BE2C (cell line): ENCODE measurements at places on chromosomes 11 and 22.

DNA sequence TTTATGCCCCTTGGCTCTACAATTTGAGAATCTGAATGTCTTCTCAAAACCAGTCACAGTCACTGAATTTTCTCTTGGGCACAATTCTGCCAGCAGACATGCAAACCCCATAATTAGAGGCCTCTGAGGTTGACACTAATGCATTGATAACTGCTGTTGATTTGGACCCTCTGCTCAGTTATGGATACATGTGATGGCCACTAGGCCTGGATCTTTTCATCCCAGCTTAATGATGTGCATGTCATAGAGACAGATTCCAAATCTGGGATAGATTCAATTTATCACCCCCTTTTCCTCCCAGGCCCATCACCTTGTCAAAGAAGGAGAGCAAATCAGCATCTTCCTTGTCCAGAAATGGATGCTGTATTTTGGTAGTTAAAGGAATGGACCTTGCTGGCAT, 92.2 kb downstream of the C11orf91 start:
- DNase-seq = no peak

DNA sequence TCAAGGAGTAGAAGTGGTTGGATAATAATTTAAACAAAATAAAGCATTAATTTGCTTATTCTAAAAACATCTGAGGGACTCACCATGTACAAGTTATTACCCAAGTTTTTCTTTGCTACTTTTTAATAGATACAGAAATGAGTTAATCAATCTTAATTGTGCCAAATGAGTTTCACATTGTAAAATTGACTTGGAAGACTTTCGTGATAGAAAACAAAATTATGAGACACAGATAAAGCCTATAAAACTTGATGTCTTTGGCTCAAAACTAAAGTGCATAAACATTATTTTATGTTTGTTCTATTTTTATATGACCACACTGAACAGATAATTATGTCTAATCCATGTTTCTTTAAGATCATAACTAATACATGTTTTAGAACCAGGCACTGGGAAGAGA, 10.1 kb upstream of the CWF19L2 start:
- no peak for DNase-seq

DNA sequence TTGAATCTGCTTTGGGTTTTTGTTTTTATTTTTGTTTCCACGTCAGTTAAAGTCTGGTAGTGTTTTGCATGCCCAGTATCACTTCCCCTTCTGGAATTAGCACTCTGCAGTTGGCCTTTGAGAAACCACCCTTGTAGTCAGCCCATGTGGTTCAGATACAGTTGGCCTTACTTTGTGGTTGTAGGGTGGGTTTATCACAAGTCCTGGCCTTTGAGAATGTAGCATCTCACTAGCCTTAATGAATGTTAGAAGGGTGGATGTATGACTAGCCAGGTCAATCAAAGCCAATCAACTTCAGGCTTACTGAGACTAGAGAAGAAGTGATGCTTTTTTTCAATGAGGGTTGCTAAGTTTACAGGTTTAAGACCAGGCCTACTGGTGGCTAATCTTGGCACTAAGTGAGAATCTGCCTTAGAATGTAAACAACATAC, 19.8 kb downstream of the ARL14EP start:
- no peak for DNase-seq

DNA sequence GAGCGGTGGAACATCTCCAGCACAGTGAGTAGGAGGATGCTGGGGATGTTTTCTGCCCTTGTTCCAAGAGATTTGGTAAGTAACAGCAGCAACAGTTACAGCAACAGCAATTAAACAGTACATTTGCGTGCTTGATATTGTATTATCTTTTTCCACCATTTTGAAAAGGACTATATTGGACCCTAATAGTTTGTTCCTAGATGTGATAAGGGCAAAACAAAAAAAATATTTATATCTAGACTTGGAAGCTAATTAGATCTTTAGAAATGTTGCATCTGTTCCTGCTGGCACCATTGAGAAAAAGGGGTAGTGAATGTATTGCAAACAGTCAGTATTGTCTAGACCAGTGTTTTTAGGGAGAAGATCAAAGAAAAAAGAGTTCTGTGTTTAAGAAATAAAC, 759.9 kb downstream of the JRKL start:
- DNase-seq = no peak

DNA sequence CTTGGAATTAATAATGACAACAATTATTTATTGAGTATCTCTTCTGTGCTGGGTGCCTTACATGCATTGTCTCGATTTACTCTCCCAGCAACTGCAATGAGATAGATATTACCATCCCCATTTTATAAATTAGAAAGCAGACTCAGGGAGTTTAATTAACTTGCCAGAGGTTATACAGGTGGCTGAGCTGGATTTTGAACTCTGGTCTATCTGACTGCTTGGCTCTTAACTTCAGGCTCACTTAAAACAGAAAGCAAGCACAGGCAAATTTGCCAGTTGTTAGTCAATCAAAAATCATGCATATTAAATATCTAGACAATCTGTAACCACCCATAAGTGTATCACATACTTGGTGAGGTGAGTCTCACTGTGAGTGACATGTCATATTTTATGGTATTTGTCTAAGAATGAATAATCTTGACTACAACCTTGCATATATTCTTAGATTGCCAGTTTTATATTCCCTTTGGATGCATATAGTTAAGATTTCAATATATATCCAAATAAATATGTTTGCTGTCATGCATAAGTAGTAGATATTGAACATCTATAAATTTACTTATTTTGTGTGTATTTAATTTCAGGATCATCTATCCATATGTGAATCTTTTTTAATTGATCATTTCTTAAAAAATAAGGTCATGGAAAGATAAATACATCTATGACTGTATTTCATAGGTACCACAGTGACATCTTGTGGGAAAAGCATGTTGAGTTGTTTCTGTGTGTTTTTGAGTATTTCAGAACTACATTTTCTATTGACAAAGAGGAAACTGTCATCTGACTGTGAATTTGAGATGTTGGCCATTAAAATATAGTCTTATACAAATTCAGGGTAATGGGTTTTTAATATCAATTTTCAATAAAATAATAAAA, 112.0 kb upstream of the ARHGAP42 start:
- no peak for DNase-seq

DNA sequence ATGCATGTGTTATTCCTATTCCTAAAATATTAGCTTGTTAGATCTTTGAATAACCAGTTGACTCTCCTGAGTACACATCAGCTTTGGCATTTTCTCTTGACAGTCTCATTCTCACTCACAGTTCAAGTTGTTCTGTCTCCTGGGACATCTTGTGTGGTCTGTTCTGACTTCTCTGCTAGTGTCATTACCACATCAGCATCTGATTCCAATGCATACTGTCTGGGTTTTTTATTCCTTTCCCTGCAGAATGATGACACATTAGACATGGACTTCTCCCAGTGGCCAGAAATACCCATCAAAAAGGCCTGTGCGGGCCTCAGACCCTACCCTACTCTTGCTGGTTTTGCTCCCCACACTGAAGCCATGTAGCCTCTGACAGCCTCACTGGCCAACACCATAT, 2.7 kb downstream of the ZNF74 start:
- no peak for DNase-seq

GRCh38 chr11:124812876-124813275, 12.7 kb upstream of the MSANTD2 start:
- no peak for DNase-seq

GRCh38 chr11:100676901-100677300, 10.2 kb upstream of the ARHGAP42 start:
- no peak for DNase-seq

GRCh38 chr11:86781546-86781945, 18.8 kb upstream of the PRSS23 start:
- DNase-seq = no peak

GRCh38 chr22:46006379-46007002, 29.5 kb upstream of the WNT7B start:
- peak; percentile 98 for DNase-seq

DNA sequence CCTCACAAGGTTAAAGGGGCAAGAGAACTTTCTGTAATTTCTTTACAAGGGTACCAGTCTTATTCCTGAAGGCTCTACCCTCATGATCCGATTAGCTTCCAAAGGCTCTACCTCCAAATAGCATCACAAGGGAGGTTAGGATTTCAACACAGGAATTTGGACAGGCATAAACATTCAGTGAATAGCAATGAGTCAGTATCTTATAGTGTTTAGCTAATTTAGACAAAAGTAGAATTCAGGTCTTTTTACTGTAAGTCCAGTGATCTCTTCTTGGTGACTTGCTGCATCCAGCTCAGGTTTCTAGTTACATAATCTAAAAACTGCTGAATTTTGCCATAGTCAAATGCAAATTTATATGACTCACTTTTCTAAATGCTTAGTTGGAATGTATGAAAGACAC, 1995.6 kb upstream of the RAG2 start:
- no peak for DNase-seq

DNA sequence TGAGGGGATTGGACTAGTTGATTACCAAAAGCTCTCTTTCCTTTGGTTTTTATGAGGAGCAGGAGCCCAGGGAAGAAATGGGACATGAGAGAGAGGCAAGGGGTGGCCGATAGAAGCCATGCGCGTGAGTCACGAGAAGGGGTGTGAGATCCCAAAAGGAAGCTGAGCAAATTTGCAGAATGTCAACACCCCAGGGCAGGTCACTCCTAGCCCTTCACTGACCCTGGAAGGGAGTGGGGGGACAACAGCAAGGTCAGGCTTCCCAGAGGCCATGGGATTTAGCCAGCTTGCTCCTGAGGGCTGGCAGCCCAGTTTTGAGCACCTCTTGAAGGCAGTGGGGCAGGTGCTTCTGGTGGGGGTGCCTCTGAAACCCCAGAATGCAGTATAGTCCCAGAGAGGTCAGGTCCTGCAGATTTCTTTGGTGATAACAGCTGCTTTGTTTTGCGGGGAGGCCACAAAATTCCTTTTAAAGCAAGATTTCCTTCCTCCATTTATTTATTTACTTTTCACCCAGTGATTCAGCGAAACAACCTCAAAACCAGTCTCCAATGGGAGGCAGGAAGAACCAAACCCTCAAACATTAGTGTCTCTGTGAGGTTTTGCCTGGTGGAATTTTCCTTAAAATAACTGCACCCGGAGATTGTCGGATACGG, 40.1 kb upstream of the TIMP3 start:
- DNase-seq = no peak

GRCh38 chr11:75524665-75525432, 892 bp downstream of the GDPD5 start:
- DNase-seq = no peak

- peak; percentile 32 for DNase-seq
Observed at GRCh38 chr11:65575568-65576231, at the start of gene EHBP1L1. Gene EHBP1L1 (plus strand): TSS chr11:65576053. CDS start chr11:65576303, 250 bp downstream.

DNA sequence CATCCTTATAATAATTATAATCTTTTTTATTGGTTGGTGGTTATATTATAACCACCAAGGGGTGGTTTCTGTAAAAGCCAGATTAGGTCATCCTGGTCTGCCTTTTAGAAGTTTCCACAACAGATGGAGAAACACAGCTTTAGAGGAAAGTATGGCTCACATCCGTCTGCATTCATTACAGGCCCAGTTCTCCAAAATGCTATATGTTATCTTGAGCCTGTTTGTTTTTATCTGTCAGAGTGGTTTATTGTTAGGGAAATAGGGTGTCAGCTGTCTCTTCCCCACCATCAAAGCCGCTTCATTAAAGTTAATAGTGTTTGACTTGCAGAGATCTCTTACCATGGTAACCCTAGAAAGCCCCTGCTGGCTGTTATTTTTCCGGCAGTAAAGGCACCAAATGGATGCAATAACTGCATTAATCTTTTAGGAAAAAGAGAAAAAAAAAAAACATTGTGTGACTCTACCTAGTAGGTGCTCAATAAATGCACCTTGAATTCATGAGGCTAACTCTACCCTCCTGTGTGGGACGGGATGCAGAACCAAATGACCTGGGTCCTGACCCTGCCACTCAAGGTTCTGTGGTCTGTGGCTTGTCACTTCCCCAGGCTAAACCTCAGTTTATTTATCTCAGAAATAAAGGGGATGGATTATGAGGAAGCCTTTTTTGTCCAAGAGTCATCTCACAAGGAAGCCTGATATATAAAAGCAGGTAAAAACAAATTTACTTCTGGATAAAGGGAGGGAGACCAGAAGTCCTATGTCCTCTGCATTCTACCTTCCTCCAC, 118.3 kb downstream of the WT1 start:
- DNase-seq = no peak

- DNase-seq = no peak
Observed at GRCh38 chr22:46027211-46028105, 50.5 kb upstream of the WNT7B start.

DNA sequence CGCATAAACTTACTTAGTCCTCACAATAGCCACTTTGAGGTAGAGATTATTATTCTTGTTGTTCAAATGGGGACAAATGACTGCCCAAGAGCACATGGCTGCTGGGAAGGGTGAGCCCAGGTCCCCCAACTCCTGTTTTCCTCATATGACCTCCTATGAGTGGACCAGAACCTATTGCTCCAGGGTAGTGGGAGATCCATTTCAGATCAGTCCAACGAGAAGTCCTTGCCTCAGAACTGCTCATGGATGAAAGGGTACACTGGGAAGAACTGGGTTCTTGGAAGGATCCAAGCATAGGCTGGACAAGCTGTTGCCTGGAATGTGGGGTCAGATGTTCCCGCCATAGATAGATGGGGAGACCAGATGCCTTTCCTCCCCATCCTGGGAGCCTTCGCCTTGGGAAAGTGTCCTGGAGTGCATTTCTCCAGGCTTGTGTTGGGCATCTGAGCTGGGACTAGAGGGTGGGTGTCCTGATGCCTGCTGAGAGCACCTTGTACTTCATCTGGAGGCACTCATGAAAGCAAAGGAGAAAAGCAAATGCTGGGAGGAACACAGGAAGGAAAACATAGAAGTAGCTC, 146.3 kb upstream of the B3GAT1 start:
- no peak for DNase-seq

- no peak for DNase-seq
Observed at GRCh38 chr22:30260682-30261081, 6.0 kb downstream of the OSM start.

DNA sequence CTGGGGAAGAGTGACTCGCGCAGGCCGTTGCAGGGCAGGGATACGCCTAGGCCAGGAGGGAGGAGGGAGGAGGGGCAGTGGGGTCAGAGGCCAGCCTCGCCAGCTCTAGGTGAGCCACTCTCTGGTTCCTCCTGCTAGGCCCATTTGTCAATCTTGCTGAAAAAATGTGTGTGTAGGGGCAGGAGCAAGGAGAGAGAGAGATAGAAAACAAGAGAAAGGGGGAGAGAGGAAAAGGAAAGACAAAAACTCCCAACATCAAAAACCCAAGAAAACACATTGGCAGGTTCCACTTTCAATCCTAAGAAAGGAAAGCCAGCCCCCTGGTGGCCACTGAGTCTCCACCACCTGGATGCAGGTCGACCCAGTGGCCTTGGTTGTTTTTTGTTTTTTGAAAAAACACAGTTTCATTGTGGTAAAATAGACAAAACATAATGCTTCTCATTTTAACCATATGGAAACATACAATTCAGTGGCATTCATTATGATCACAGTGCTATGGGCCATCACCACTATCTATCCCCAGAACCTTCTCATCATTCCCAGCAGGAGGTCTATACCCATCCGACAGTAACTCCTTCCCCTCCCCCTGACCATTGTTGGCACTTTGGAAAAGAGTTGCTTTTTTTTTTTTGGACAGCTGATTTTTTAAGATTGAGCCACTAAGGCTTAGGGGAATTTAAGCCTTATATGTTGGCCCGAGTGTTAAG, 10.9 kb downstream of the OMP start:
- DNase-seq = peak; percentile 67

- no peak for DNase-seq
Observed at GRCh38 chr11:70212227-70212811, 9.2 kb downstream of the FADD start.
